ENCODE measurements at places on chromosomes 7 and 10.
A peak's percentile ranks its signal among the peaks of the same experiment; 100 is the strongest.

GRCh38 chr10:1605999-1606940 lies 131.1 kb downstream of the ADARB2 start:
- no peak for DNase-seq

- peak; percentile 79 for DNase-seq
Measured at GRCh38 chr10:124626759-124627380, 117.3 kb downstream of the FAM53B start.

- DNase-seq, result no peak
Measured at GRCh38 chr7:71465741-71466189, 333.8 kb downstream of the GALNT17 start.

DNA sequence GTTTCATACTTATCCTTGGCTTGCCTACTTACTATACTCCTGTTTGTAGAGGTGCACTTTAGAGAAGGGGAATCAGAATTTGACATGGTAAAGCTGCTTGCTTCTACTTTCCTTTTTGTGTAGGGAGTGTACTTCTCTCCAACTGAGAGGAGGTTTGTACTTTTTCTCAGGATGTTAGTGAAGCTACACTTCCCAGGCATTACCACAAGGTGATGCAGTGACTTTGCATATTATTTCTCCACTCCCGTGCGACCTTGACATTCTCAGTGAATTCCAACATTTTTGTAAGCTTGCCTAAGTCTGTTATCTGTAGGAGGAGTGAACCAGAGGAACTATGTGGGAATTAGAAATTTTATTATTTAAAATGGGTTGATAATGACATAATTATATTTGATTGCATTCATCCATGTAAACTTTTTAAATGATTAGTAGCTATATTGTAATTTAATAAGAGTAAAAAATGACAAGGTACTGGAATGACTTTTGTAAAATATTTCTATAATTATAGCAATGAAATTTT lies 5.2 kb downstream of the TAX1BP1 start:
- DNase-seq, result no peak

GRCh38 chr7:135706038-135706742 lies 21.8 kb downstream of the SLC13A4 start:
- DNase-seq, result no peak

GRCh38 chr10:50388181-50388580 lies 136.9 kb upstream of the ASAH2 start:
- DNase-seq, result no peak

Measured in left colon (tissue), 2 donors.